A172 (cell line): ENCODE measurements at places on chromosomes 12 and 14. TPM values are rescaled to one million over a fixed set of nuclear protein-coding genes. Genes with fewer than 3 reads are reported as not detected.

DNA sequence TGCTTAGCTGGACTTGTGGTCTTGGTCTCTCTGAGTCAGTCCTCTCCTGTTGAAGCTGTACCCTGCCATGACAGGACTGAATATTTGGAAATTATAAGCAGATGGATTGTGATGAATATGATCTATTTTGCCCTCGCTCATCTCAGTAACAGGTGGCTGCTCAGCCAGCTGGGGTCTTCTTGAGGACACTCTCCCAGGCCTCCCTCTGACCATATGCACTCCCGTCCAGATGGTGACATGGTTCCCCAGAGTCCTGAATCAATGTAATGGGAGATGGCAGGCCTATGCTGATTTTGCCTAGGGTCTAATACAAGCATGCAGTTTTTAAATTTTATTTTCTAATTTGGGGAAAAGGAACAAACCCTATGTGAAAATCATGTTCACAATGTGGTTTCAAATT, 63.1 kb upstream of the TRHDE start:
- DNase-seq = no peak

GRCh38 chr12:70154960-70155589, 88.2 kb upstream of the CNOT2 start:
- peak; percentile 12 for DNase-seq

Gene SLC22A17
- total RNA-seq = 10.3 and 11.6 TPM in 2 replicates

GRCh38 chr12:94149119-94149780, 873 bp downstream of the PLXNC1 start:
- no peak for DNase-seq

DNA sequence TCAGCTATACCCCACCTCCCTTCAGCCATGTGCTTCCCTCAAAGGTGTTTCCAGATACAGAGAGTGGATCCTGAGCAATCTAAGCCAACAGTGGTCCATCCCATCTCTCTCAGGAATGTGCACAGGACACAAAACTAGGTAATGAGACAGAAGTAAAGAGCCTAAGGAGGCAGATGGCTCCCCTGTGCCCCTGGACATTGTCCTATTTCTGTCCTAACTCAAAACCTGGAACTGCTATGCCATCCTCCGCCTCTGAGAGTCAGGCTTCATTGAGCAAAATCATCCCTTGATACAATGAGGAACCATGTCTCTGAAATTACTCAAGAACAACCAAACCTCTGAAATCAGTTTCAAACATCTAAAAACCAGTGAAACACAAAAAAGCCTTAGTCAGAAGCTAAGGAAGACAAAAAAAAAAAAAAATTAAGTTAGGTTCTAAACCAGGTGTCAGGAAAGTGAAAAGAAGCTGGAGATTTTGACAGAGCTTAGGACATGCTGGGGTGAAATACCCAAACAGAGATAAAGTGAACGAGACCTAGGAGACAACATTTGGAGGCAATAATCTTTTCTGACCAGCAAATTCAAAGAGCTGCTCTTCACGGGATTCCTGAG, 200.3 kb upstream of the PLEKHG7 start:
- DNase-seq = no peak

DNA sequence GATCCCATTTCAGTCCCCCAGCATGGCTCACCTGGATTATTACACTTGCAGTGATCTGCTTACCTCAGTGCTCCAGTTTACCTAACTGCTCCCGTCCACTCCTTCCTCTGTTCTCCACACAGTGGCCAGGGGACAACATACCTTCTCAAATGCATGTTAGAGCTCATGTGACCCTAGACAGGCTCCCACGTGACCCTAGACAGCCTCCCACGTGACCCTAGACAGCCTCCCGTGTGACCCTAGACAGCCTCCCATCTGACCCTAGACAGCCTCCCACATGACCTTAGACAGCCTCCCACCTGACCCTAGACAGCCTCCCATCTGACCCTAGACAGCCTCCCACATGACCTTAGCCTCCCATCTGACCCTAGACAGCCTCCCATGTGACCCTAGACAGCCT, 226.0 kb upstream of the TMEM132C start:
- no peak for DNase-seq

GRCh38 chr12:107126796-107127481, 33.6 kb upstream of the CRY1 start:
- peak; percentile 7 for DNase-seq

- no peak for DNase-seq
These were observed 22.8 kb downstream of the MMP17 start for GRCh38 chr12:131850856-131851559.

DNA sequence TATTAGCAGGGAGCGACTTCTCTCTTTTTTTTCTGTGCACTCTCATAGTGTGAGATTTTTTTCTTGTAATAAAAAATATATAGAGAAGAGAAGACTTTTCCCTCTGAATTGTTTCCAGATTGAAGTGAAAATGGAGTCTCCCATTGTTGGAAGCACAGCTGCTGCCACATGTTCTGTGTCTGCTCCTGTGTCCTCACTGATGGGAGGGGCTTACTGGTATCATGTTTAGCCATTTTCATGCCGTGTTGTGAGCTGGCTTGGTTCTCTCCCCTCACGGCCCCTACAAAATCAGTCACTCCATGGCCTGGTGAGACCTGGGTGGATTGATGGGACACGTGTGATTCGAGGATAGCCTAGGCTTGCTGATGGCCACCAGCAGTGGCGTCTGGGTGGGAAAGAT, 379.7 kb upstream of the DDHD1 start:
- no peak for DNase-seq

Gene RSRC2
- 54.0 and 69.1 TPM in 2 replicates for total RNA-seq

- no peak for DNase-seq
These were observed 10.7 kb upstream of the EVL start for GRCh38 chr14:100054316-100055075.
